HCT116 (cell line): ENCODE measurements at places on chromosomes 1 and 21. TPM values are rescaled to one million over a fixed set of nuclear protein-coding genes. Genes with fewer than 3 reads are reported as not detected.

- DNase-seq: no peak
These were observed 31.2 kb upstream of the TSPEAR start for GRCh38 chr21:44742418-44743153.

DNA sequence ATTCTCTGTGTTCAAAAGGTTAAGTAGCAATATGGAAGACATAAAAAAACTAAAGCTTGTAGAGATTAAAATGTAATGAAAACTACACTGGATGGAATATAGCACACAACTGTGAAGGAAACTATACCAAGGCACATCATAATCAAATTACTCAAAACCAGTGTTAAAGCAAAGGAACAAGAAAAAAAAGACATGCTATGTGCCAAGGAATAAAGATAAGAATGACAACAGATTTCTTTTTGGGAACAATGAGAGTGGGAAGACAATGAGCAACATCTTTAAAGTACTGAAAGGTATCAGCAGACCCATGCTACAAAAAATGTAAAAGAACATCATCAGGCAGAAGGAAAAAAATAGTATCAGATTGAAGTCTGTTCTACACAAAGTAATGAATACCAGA, 157.8 kb downstream of the VPS13D start:
- DNase-seq: peak; percentile 16

- peak; percentile 98 for DNase-seq
These were observed at the start of gene SFN for GRCh38 chr1:26862781-26863684. Gene SFN (plus strand): TSS chr1:26863149. CDS start chr1:26863213, 64 bp downstream.

DNA sequence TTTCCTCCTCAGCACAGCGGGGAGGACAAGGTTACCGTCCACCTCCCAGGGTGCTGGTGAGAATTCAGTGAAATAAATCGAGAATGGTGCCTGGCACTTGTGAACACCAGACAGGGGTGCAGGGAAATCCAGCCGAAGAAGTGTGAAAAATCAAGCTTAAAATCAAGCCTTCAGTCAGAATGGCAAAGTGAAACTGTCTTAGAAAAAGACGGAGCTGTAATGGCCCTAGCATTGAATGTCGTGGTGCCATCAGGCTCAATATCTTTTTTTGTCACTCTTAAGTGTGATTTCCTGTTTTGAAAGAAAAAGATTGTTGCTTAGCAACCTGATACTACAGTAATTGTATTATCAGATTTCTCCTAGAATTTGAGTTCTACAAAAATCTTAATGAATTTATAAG, 22.1 kb downstream of the EDARADD start:
- DNase-seq: no peak

DNA sequence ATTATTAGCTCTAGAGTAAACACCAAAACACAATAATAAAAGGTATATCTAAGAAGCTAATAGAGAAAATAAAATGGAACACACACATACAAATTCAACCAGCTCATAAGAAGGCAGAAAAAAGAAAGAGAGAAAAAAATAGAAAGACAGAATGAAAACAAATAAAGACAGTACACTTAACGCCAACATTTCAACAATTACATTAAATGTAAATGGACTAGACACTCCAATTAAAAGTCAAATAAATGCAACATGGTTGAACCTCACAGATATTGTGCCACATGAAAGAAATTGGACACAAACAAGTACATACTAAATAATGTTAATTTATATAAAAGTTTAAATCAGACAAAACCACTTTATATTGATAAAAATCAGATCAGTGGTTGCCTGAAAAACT, 56.0 kb downstream of the SLC44A5 start:
- no peak for DNase-seq

GRCh38 chr21:44658913-44659595, 1.3 kb downstream of the KRTAP12-3 start:
- DNase-seq: no peak

- DNase-seq: no peak
These were observed 113.0 kb downstream of the SIK1 start for GRCh38 chr21:43313939-43314405.

DNA sequence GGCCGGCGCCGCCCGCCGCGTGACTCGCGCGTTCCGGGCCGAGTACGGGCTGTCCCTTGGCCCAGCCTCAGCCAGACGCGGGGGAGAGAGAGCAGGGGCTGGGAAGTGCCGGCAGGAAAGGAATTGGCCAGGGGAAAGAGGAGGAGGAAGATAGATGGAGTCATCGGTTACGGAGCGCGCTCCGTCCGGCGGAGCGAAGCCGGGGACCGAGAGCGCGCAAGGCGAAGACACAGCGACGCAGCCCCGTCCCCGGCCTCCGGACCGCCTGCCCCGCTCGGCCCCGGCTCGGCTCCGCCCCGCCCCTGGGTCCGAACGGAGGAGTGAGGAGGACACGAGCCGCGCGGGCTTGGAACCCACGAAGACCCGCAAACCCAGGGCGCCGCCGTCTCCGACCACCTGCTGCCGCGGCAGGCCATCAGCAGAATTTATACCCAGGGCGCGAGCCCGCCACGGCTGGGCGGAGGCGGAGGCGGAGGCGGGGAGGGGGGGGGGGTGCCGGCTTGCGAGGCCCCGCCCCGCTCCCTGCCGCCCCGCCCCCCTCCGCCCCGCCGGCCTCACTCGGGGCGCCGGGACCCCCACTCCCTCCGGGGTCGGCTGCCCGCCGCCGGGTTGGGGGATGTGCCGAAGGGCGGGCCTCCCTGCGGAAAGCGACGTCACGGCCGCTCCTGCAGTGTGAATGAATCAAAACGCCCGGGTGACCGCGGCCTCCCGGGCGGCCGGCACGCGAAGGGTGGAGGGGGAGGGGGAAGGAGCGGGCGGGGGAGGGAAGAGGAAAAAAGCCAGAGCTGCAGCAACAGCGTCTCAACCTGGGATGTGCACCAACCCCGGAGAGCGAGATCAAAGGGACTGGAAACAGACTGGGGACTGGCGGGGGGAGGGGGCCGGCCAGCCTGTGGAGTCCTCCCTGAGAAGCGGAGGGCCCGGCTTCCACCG, at the start of gene LHX4:
TSS of gene LHX4 (plus strand) at position 782 of the 933 bp plus-strand sequence. CDS start 266 bp downstream, outside the sequence.
- no peak for DNase-seq

DNA sequence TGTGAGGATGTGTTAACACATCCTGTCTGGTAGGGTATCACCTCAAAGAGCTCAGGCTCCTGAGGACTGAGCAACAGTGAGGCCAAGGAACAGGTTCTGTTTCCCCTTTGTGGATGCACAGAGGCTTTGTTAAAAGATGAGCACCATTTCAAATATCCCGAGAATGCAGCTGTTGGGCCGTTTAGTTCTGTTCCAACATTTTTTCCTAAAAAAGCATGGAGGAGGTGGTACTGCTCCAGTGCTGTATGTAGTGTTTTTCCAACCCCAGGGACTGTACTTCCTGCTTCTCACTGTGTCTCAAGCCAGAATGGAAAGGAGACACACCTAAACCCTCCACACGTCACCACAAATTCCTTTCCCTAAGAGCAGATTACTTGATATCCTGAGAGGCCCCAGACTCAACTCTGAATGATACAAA, 53.8 kb upstream of the BCL10 start:
- DNase-seq: peak; percentile 67

DNA sequence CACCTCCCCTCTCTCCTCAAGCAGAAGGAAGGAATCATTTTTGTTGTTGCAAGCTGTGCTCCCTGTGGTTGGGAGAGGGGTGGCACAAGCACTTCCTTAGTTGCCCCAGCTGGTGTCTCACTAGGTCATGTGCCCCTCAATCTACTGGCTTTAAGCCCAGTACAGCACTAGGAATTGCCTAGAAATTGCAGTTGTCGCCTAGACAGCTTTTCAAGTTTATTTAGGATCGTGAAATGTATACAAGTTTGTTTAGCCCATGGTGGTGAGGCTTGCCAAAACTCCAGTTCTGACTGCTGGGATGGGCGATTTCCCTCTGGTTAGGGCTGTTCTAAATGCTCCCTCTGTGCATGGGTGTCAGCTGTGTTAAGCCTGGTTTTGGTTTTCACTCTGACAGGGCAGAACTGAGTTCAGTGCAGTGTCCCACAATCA, 126.8 kb upstream of the ZNF644 start:
- DNase-seq: no peak

DNA sequence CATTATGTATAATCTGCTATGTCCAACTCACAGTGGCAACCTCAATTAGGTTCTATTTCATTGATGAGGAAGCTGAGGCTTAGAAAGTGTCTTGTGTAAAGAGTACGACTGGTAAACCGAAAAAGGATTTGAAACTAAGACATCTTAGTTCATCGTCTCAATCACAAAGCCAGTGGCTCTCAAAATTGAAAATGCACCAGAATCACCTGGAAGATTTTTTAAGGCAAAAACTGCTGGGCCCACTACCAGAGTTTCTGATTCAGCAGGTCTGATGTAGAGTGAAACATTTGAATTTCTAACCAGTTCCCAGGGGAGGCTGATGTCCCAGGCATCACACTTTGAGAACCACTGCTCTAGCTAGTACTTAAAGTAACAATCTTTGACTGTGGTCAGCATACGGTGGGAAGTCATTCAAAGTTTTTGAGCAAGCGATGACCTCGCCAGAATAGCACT, 5.2 kb upstream of the LRRC53 start:
- no peak for DNase-seq

DNA sequence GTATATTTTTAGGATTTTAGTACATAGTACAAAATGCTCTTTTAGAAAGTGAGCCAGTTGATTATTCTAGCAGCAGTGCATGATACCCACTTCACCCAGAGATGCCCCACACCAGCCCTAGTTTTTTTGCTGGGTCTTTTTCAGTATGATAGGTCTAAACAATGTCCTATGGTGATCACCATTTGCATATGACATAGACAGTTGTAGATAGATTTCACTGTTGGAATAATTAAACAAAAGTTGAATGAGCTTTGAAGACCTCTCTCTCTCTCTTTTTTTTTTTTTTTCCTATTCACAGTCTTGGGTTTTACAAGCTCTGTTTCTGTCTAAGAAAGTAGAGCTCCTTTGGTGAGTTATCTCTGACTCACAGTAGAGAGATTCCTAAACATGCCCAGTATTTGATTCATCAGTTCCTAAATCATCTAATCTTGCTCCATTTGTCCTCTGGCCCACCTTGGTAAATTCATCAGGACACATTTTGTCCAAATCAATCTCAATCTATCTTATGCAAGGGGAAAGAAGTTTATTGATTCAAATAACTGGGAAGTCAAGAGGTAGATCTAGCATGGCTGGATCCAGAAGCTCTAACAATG, 44.7 kb upstream of the VAV3 start:
- DNase-seq: no peak

The SIK1 gene
- total RNA-seq: 14.7 TPM

The IGSF3 gene
- 18.6 TPM for total RNA-seq

The ETNK2 gene
- 16.1 TPM for total RNA-seq

The NHLH1 gene
- 0.12 TPM for total RNA-seq

The RALGPS2 gene
- 25.6 TPM for total RNA-seq

The FTCD gene
- 2.5 TPM for total RNA-seq

The SH2D1B gene
- 0.12 TPM for total RNA-seq

The EPHA8 gene
- total RNA-seq: 0.30 TPM

The WNT4 gene
- total RNA-seq: 1.5 TPM

The PDZK1 gene
- total RNA-seq: 0.27 TPM
